ENCODE measurements at places on chromosomes 4 and X.

- no peak for DNase-seq
Measured at GRCh38 chr4:60619531-60620305, 580.4 kb upstream of the ADGRL3 start.

- no peak for DNase-seq
Measured at GRCh38 chr4:36348403-36348938, 67.1 kb downstream of the DTHD1 start.

GRCh38 chr4:169385376-169385775 lies 114.6 kb upstream of the SH3RF1 start:
- DNase-seq: no peak

- no peak for DNase-seq
Measured at GRCh38 chrX:11010476-11010875, 100.7 kb upstream of the HCCS start.

DNA sequence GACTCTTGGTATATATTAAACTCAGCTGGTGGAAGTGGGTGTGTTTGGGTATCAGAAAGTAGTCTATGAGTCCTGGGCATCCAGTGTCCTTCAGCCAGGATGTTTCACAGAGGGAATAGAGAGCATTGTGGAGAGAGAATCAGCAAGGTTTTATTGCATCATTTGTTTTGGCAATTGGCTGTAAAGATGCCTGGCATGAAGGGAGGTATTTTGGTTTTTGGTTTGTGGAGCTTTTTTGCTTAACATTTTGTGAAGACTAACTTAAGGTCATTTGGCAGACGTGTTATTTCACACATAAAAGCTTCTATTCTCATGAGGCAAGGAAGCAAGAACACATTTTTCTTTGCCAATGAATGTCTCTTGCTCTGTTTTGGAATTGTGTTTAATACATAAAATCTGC lies 71.1 kb downstream of the DCLK2 start:
- no peak for DNase-seq

DNA sequence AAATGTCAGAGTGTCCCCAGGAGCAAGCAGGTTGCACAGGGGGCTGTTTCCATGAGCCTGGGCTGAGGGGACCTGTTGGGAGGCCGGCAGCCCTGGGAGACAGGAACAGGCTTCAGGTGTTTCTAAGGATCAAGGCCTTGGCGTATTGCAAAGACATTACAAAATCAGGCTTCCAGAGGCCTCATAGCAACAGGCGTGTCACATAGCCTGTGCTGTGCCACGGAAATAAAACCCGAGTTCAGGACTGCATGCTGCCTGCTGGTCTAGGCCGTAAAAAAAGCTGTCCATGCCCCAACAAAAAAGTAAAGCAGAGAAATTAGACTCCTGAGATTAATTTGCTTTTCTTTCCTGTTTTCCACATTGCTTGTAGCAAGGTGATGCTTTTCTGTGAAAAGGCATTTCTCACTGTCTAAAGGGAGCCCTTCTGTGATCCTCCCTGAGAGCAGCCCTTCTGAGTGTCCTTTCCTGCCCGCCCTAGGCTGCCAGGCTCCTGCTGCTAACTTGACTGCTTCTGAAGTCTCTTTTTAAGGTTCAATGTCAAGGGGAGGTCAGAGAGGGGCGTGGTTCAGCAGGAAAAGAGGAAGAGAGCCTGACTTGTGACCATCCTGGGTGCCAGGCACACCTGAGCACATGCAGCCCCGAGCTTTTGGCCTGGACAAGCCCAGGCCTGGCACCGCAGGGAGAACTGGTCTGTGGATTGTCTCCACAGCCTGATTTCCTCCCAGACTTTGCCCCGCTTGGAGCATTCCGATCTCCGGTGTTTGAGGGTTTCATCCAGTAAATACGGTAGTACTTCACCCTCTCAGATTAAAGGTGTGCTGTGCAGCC lies 21.3 kb downstream of the SHROOM2 start:
- DNase-seq: no peak

GRCh38 chrX:23930894-23931604 lies 23.2 kb downstream of the CXorf58 start:
- DNase-seq: no peak

- DNase-seq: no peak
Measured at GRCh38 chr4:16942491-16942890, 44.0 kb upstream of the LDB2 start.

DNA sequence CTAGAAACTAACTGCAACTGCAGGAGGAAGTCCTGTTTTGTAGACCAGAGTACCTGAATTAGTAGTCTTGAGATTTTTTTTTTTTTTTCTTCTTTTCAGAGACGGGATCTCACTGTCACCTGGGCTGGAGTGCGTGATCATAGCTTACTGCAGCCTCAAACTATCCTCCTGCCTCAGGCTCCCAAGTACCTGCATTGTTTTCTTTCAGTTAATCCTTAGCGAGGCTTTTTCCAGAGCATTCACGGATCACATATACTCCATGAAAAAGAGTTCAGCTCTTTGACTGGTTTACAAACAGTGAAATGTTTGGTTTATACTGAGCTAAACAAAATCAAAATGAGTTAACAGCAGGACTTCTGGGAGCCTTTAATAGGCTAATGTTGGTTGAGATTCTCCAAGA lies 45.8 kb downstream of the KLHL15 start:
- no peak for DNase-seq

- no peak for DNase-seq
Measured at GRCh38 chrX:11429538-11430085, 136.4 kb downstream of the AMELX start.

All from stimulated activated CD8-positive, alpha-beta memory T cell treated with anti-CD3 and anti-CD28 coated beads, Interleukin-4, amount 100 ng/mL, for 1 hour (primary cell).